ENCODE measurements at places on chromosomes 2 and 18.
A peak's percentile ranks its signal among the peaks of the same experiment; 100 is the strongest.

DNA sequence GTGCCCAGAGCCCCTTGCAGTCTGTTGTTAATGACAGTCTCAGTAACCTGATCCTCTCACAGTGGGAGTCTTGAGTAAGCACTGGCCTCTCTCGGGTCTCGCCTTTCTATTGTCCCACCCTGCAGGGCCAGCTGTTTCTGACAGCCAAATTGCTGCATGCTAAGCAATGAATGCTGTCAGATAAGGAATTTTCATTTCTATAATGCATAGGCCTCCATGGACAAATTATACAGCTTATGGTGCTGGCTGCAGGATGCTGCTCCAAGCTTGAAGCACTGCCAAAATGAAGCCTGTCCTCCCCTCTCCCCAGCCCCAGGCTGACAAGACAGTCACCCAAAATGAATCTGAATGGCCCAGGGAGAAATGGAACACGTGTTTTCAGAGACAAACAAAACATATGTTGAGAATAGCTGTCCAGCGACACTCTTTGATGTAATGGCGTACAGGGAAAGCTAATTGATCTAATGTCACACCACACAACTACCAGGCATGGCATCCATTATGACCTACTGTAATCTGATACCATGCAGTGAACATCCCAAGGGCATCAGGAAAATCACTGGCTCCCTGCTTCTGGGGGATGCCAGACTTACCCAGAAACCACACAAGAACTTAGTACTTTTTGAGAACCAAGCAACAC lies 36.8 kb downstream of the ACVR1 start:
- DNase-seq = peak; percentile 77

DNA sequence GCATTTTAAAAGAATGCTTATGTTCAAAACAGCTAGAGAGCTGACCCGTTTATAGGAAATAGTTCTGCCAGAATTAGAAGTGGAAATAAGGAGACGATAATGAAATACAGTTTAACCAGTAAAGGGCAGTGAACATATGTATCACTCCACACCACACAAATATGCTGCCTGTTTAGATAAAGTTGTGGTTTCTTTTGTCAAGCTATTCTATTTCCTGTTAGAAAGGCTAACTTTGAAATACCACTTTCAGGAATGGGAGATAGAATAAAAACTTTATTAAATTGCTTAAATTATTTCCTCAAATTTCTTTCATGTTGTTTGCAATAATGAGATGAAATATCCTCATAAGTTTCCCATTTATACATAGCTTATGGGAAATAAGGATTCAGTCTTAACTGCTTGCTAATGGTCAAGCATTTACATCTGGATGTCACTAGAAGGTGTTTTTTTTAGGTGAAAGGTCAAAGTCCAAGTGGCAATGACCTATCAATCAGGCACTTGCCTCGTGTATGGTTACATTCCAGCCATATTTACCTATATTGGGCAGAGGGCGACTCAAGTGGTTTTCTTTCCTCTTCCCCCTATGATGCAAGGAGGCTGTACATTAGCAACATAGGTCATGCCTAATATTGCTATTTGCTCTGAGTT lies 148.9 kb downstream of the ZEB2 start:
- no peak for DNase-seq

DNA sequence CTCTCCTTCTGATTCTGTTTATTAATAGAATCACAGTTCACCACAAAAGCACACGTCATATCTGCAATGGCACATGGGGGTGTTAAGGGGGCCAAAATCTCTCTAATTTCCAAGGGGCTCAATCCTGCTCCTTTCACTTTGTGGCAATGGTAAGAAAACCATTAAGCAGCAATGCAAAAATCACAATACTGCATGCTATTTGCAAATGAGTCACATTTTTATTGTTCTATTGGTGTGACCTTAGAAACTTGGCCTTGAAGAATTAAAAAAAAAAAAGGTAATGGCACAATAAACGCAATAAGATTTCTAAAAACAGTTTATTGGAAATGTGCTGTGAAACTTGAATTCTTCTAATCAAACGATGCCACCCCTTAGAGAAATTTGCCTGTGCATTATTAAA lies 251.5 kb downstream of the ZNF521 start:
- no peak for DNase-seq

- no peak for DNase-seq
These were observed 53.1 kb downstream of the MERTK start for GRCh38 chr2:111951486-111951885.

DNA sequence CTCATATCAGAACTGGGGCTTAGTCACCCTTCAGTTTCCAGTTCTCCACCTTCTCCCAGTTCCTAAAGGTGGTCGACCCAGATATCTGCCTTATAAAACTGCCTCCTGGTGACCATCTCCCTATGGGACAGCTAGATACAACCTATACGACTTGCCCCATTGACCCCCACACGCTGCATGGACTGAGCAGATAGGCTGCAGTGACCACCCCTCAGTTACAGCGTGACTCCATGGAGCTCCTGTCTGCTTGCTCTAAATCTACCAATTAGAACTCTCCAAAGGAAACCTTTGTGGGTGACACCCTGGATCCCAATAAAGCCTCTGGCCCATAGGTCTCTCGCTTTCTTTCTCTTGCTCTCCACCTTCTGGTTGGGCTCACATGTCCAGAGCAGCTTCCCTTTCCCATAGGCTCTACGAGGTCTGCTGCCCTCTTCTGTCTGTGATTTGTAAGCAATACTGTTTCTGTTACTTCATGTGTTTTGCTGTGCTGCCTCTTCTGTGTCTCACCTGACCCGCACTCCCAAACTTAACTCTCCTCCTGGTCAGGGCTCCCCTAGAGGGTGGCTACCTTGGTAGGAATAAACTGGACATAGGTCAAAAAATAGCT lies 971.3 kb upstream of the FAM98A start:
- peak; percentile 23 for DNase-seq

- DNase-seq = no peak
These were observed 264.0 kb upstream of the CXCR4 start for GRCh38 chr2:136381722-136382633.

GRCh38 chr18:12880541-12880910 lies 3.5 kb downstream of the PTPN2 start:
- DNase-seq = no peak

DNA sequence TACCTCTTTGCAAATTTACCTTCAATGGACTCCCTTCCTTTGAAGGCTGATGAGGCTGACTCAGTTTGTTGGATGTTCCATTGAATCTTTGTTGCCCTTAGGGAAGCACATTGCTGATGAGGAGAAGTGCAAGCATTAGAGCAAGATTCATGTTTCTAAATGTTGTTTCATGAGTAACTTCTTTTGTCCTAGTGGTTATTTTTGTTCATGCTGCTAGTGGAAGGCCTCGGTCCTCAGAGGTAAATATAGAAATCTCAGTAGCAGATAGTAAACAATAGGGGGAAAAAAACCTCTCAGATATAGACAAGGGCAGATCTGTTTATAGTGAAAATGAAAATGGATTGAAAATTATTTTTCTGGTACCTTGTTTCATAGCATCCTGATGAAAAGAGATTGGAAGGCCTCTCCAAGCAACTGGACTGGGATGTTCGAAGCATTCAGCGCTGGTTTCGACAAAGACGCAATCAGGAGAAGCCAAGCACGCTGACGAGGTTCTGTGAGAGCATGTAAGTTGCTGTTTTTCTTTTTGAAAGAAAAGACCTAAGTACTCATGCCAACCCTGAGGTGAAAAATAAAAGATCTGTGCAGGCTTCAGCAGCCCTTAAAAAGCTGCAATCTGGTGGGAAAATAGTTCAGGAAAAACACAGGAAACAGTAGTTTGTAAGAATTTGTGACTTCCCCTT lies 104.9 kb downstream of the CERS6 start:
- DNase-seq = no peak

- no peak for DNase-seq
These were observed 206.9 kb upstream of the FSIP2 start for GRCh38 chr2:185531721-185532120.

GRCh38 chr2:63287956-63288355 lies 237.3 kb downstream of the OTX1 start:
- no peak for DNase-seq

DNA sequence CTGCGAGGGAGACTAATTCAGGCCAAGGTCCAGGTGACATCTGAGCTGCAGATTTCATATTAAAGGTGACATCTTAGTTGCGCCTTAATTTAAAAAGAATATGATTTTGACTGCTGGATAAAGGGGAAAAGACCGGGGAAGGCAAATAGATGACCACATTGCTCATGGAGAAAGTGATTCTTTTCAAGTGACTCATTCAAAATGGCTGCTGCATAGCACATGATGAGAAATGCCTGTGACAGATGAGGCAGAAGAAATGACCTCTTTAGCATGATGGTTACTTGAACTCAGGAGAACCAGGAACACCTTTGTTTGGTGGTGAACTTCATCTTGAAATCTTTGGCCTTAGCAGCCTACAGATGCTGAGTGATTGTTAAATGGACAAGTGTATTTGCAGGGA lies 385.8 kb upstream of the TRIB2 start:
- DNase-seq = no peak

DNA sequence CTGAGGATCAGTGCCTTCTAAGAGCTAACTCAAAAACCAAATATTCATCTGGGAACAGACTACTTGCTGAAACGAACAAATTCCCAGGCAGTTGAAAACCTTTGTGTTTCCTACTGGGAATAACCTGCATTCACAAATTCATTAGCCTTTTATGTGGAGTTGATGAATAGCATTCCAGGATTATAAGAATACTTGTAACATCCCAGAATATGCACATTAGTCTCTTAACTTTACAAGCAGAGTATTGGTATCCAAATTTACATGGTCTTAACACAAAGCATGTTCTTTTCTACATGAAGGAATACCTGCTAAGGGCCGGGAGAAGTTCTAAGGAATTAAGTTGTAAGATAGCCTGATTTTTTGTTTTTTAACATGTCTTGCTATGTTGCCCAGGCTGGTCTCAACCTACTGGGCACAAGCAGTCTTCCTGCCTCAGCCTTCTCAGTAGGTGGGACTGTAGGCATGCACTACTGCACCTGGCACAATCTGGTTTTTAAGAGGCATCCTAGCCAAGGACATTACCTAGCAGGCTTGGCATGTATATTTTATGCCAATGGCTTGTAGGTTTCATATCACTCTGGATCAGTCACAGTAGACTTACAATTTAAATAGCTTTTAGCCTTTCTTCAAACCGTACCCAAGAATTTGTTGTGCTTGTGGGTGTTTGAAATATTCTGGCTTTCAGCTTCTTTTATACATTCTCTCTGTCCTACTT lies 50.7 kb downstream of the MGAT5 start:
- no peak for DNase-seq

- DNase-seq = no peak
These were observed 337.8 kb upstream of the DSEL start for GRCh38 chr18:67854340-67854739.

GRCh38 chr2:207167099-207167923 lies 1.6 kb upstream of the KLF7 start:
- no peak for DNase-seq

GRCh38 chr2:1989216-1989615 lies 244.9 kb upstream of the PXDN start:
- no peak for DNase-seq

DNA sequence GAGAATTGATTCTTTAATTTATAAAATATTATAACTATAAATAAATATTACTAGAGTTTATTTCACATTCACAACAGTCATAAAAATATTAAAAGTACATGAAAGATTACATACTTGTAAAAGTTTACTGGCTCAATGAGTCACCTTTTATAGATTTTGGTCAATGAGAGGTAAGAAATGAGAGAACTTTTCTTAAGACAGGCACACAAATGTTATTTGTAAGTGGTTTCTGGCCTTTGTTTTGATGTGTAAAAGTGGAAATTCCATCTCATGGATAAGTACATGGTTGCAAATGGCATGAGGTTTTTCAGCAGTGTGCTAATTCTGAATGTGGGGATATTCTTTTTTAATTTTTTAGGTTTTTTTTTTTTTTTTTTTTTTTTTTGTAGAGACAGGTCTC lies 63.8 kb downstream of the TTC27 start:
- no peak for DNase-seq

- DNase-seq = no peak
These were observed 259.1 kb downstream of the XIRP2 start for GRCh38 chr2:167147271-167147941.

DNA sequence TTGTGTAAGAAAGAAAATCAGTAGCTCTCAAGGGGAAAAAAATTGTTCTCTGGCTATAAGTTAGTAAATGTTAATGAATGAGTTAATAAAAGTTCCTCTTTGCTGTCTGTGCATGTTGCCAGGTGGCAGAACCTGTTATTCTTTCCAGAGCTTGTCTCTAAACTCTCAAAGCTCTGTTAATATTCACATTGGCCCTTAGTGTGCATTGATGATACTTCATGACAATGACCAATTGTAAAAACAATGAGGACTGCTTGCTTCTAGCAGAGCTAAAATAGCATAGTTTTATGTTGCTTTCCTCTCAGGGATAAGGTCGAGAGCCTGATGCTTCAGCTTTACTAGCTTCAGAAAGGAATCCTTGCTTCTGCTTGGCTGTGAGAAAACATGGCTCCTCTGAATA lies 91.5 kb downstream of the RAD51AP2 start:
- no peak for DNase-seq

DNA sequence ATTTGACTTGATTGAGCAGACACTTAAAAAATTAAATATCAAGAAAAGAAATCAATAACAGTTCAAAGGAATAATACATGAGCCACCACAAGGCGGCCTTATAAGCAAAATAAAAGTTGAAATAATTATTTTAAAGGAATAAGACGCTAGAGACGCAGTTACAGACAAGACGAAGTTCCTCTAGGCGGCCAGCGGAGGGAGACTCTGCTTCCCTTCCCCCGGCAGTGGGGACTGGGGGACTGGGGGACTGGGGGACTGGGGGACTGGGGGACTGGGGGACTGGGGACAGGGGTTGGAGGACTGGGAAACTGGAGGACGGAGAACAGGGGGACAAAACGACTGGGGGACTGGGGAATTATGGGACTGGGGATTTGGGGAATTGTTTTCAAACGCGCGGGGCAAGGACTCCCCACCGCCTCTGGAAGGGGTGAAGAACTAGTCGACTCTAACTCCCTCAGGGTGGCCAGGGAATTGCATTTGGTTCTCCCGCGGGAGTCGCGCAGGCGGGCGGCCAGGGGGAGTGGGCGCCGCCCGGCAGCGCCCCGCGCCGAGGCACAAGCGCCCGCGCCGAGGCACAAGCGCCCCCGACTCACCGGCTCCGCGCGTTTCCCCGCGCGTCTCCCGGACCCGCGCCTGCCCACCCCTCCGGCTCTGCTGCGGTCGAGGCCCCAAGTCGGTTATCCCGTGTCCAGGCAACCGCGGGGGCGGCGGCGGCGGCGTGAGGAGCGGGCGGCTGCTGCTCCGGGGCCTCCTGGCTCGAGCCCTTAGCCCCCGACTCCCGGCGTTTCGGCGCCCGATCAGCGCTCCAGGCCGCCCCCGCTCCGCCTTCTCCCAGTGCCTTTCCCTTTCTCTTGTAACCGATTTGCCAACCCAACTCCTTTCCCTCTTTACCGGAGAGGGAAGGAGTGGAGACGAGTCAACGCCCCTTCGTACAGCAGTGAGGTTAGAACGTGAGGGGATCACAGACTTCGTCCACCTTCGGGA lies at the start of gene CCDC178:
Gene CCDC178 (minus strand): TSS at position 662 of the 984 bp plus-strand sequence. CDS start 28,633 bp downstream, outside the sequence.
- peak; percentile 75 for DNase-seq

Data from WTC11 (cell line).